Putamen (tissue), 1 donor: ENCODE measurements at places on chromosomes 5 and 9.

GRCh38 chr9:132241483-132241839, 79.6 kb downstream of the NTNG2 start:
- DNase-seq, result no peak

- DNase-seq, result peak; percentile 80
Measured at GRCh38 chr9:82031538-82032280, 43.1 kb downstream of the SPATA31D1 start.

- DNase-seq, result no peak
Measured at GRCh38 chr9:90062982-90063381, 458.2 kb downstream of the GADD45G start.

GRCh38 chr5:66179297-66180051, 35.4 kb downstream of the SREK1 start:
- peak; percentile 45 for DNase-seq

- peak; percentile 53 for DNase-seq
Measured at GRCh38 chr9:126723807-126724172, 81.0 kb upstream of the ZBTB43 start.

DNA sequence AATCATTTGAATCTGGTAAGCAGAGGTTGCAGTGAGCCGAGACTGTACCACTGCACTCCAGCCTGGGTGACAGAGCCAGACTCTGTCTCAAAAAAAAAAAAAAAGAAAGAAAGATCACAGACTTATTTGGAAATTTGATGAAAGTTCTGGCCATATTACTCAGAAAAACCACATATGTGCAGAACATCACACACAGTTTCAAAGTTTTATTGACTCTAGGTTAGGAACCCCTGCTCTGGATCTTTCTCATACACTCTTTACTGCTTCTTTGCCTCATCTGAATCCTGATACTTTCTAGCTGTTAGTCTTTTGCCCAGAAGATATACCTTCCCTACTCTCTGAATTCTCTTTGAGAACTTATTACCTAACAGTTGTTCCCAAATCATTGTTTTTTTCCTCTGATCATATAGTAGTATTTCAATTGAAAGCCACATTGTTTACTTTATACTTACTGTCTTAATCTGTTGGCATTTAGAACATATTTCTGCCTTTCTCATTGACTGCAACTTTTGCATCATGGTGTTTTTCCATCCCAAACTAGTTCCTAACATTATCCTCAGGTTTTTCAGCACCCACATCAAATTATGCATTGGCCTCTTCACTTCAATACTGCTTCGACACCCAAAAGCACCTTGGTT, 68.7 kb downstream of the LNPEP start:
- no peak for DNase-seq

- DNase-seq, result no peak
Measured at GRCh38 chr5:82863266-82863665, 213.9 kb downstream of the TMEM167A start.

GRCh38 chr9:132763574-132763973, 93.3 kb downstream of the GTF3C4 start:
- no peak for DNase-seq

GRCh38 chr5:91486638-91487037, 103.5 kb upstream of the ARRDC3 start:
- DNase-seq, result no peak

DNA sequence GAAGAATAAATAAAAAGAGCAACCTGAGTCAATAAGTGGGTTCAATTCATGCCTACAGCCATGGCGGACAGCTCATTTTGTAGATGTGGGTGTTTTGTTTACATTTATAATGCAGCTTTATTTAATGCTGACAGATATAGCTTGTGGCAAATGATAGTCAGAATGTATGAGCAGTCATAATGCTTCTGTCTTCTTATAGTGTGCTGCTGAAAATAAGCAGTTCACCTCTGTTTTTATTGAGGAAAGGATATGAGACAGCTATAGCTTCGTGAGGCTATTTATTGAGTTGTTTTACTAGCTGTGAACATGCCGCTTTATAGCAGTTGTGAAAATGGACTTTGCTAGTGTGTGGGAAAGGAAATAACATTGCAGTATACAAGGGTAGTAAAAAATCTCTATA, 147.4 kb downstream of the PBX3 start:
- DNase-seq, result no peak

- DNase-seq, result no peak
Measured at GRCh38 chr5:71934322-71934721, 173.0 kb upstream of the MAP1B start.

DNA sequence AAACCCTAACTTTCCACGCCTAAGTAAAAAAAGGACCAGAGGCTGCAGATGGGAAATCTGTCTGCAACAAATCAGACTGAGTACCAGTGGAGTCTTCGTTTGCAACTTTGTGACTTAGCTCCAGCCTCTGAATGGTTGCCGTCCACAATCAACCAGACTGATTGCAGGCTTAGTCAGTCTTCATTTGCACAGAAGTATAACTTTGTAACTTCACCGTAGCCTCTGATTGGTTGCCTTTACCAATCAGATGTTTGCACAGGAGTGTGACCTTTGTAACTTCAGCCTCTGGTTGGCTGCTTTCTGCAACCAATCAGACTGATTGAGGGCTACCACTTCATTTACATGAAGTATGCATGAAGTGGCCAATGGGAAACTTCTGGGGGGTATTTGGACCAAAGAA, 53.7 kb downstream of the TGFBR1 start:
- no peak for DNase-seq

GRCh38 chr5:74655206-74655605, 14.7 kb upstream of the ENC1 start:
- DNase-seq, result no peak

DNA sequence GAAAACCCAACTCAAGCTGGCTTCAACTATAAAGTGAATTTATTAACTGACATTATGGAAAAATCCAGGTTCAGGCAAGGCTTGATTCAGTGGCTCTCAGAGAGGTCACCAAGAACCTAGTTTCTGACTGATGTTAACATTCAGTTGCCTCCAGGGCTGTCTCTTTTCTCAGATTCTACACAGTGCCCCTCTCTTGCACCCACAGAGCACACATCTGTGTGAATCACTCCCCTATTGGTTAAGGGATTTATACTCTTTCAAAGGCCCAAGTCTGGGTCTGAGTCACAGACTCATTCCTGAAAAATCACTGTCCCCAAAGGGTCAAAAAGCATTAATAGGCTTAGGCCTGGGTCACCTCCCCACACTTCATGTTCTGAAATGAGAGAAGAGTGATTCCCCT, 6.2 kb upstream of the HAVCR2 start:
- no peak for DNase-seq

DNA sequence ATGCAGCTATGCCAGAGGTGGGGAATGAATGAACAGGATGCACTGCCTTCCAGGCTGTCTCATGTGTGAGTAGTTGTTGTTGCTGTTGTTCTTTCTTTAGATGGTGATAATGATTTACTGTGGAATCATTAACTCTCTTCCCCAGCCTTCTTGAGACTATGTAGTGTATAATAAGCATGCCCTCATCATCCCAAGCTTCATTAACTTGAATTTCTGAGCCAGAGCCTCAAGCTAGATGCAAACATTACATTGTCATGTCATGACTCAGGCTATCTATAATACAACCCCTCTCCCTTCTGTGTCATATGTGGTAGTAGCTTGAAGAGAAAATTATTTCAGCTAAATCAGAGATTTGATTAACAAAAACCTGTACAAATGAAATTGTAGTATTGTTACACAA, 10.0 kb upstream of the ADAMTSL1 start:
- DNase-seq, result no peak

DNA sequence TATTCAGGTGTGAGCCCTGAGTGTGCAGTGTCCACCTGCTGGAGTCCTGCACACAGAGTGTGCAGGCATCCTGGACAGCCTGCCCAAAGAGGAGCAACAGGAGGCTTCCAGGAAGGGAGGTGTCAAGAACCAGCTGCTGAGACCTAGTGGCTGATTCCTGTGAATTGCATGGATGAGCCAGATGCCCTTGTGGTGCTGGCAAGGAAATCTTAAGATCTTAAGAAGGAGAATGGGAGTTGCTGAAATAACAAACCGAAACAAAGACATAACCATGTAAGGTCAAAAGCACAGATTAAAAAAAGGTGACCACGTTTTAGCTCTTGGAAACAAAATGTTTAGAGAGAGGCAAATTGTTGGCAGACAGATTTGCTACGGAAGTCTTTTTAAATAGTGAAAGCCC, 29.3 kb upstream of the RPS23 start:
- no peak for DNase-seq

DNA sequence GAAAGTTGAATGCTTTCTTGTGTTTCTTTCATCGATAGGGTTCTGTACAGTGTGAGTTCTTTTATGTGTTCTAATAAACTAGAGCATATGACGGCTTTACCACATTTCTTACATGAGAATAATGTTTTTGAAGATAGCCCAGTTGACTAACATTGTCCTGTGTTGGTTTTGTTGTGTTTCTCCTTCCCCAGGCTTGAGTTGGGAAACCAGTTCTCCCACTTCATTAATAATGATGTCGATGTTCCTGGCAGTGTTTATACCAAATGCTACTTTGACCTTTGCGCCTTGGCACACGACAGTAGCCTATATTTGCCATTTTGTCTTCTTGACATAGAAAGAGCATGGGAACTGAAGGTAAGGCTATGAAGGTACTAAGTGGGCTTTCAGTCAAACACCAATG, 14.4 kb upstream of the ZNF782 start:
- DNase-seq, result no peak

- peak; percentile 49 for DNase-seq
Measured at GRCh38 chr9:13033959-13034693, 245.4 kb downstream of the MPDZ start.
